ENCODE measurements at places on chromosomes 2 and 18.
A peak's percentile ranks its signal among the peaks of the same experiment; 100 is the strongest.

DNA sequence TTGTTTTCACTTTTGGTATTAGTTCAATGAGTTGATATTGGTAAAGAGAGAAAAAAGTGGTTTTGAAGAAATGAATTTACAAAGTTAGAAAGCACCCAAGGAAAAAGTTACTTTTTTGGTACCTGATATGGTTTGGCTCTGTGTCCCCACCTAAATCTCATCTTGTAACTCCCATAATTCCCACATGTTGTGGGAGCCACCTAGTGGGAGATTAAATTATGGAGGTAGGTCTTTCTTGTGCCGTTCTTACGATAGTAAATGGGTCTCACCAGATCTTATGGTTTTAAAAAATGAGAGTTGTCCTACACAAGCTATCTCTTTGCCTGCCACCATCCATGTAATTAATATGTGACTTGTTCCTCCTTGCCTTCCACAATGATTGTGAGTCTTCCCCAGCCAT is 965.6 kb upstream of the NRXN1 start:
- DNase-seq: peak; percentile 16

DNA sequence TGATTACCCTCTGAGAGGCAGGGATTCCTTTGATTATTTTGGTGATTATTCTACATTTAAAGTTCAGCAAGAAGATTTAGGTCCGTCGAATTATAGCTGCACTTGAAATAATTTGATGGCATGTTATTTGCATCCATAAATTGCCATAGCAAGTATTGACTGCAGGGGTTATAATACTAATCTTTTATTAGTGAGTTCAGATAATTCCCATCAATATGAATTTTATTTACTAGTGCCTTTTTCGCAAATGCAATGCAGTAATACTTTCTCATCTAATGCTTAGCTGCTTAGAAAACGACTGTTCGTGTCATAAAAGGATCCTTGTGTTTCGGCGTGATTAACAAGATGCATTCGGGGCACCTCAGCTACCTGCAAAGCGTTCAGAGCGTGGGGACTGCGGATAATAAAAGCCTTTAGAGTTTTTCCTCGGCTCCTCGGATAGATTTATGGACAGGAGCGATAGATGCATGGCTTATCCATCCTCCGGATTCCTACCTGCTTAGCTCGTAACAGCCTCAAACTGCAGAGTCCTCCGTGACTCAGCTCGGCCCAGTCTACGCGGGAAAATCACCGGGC is 2.5 kb upstream of the GBX2 start:
- no peak for DNase-seq

DNA sequence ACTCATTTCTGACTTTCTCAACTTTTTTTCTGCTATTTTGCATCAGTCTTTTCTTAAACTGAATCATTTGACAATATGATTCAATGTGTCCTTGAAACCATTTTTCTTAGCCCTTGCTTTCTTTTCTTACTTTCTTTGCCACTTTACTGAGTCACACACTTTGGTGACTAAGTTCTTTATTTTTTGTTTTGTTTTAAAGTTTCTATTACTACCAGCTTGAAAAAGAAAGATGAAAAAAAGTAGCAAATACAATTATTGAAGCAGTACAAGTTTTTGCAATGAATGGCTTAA is 116.5 kb downstream of the DOCK10 start:
- DNase-seq: no peak

- DNase-seq: no peak
Measured at GRCh38 chr2:171883275-171883893, 10.7 kb downstream of the SLC25A12 start.
